ENCODE measurements at places on chromosomes 4 and X.

DNA sequence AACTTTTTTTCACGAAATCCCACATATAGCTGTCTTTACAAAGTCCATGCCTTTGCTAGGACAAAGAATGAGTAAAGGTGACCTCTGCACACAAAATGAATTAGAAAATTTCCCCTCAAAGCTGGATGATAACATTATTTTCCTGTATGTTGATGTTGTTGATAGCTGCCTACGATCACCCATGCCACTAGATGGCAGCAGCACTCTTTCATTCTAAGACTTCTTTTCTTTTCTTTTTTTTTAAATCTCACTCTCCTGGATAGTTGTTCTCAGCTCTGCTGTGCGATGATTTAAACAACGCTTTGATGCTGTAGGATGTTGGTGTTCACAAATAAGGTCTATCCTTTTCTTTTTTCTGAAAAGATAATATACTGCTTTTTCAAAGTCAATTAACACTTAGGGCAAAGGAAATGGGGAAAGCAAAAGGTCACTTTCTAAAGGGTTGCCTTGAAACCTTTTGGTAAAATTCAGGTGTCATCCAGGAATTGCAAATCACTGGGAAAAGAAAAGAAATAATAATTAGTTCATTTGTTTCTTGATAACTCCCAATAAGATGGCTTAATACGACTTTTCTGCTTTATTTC lies 266.8 kb downstream of the C4orf33 start:
- peak; percentile 25 for DNase-seq

GRCh38 chr4:145186729-145187128 lies 6.3 kb upstream of the OTUD4 start:
- no peak for DNase-seq

DNA sequence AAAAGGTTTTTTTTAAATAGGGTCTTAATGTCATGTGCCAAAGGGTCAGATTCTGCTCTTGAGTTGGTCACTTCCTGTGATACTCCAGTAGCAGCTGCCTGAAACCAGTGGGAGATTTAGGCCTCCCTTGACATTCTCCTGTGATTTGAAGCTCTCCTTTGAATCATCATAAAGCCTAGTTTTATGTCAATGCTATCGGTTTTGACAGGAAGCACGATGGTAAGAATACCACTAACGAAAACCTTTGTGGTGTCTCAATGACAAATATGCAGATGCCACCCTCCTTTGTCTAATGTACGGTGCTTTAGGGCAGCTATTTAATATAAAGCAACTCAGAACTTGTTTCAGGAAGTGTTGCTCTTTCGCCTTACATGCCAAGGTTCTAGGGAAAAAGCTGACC lies 44.2 kb downstream of the CCNI start:
- no peak for DNase-seq

GRCh38 chrX:122943918-122944317 lies 240.2 kb upstream of the GRIA3 start:
- peak; percentile 33 for DNase-seq

- no peak for DNase-seq
Observed at GRCh38 chr4:4608214-4608537, 66.3 kb upstream of the STX18 start.

DNA sequence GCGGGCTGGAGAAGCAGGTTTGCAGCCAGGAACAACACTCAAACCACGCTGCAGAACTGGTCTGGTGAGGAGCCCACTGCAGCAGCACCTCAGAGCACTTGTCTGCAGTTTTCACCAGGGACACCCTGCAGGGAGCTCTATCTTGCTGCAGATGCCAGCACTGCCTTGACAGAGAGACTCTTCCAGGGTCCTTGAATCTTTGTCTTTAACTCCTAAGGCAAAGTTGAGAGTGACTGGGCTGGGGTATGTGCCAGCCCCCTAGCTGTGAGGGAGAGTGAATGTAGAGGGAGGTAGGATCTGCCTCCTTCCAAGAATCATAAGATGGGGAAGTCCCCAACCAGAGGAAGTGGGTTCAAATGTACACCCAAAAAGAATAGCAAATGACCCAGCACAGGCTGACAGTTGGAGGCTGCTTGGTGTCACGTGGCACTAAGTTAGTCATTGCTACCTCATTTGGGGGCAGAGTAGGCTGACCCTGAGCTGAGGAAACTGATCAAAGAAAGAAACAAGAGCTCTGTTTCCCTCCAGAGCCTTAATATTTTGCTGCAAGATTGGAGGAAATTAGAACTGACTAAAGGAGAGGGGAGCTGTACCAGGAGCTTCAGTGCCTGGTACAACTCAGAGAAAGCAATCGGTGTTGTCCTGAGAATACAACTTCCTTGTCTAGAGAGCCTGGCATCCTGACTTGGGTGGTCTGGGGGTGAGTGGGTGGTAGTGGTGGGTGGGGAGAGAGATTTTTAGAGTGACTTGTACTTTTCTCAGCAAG lies 28.2 kb upstream of the HUWE1 start:
- DNase-seq = no peak

GRCh38 chr4:83664071-83664470 lies 128.2 kb downstream of the GPAT3 start:
- DNase-seq = no peak

- DNase-seq = no peak
Observed at GRCh38 chr4:25779021-25779420, 83.8 kb downstream of the SEL1L3 start.

DNA sequence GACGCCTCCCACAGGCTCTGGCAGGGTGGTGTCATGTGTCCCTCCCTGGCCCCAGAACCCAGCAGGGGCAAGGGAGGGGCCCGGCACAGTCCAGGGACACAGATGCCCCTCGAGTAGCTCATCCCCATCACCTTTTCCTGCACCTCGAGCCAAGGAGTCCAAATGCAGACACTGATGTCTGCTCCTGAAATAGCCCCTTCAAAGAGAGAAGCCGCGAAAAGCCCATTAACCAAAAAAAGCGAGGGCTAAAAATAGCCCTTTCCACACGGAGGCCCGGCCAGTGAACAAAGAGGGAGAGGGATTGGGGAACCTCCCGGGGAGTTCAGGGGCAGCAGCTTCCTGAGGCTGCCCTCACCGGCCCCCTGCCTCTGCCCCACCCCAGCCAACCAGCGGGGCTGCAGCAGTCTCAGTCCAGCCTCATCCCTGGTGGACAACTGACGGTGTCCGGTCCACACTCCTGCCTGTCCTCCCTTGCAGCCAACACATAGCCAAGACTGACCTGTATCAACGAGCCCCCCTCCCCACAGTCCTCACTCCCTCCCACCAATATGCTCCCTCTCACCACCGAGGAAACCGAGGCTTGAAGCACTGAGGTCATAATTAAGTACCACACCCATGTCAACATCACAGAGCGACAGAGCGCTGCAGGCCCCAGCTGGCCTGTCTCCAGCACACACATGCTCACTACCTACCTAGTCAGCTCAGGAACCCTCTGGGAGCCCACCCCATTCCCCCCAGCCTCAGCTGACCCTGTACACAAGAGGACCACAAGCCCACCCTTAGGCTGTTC lies 23.9 kb downstream of the WDR1 start:
- no peak for DNase-seq

DNA sequence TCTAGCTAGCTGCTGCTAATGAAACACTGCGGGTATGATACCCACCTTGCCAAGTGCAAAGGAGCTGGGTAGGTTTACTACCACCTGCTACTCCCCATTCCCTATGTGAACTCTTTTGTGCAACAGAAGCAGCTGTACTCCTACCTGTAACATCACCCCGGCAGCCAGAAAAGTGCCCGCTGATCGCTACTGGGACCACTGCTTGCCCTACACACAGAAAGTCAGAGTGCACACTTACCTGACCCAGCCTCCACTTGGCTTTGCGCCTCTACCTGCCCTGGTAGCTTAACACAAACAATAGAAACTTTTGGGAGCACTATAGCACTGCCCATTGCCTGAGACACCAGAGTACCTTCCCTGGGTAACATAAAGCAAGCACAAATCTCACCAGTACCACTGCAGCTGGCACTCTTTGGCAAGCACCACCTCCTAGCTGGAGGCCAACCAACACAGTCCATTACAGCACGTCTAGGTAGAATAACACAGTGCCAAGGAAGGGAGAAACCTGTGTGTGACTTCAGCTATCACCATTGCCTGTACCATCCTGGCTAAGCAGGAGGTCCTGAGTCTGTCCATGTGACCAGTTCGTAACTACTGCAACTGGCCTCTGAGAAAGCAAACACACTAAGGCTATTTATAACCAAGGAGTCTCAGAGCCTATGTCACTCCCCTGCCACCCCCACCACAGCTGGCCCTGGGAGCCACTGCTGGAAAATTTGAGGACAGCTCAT lies 80.1 kb downstream of the CENPC start:
- DNase-seq = no peak

DNA sequence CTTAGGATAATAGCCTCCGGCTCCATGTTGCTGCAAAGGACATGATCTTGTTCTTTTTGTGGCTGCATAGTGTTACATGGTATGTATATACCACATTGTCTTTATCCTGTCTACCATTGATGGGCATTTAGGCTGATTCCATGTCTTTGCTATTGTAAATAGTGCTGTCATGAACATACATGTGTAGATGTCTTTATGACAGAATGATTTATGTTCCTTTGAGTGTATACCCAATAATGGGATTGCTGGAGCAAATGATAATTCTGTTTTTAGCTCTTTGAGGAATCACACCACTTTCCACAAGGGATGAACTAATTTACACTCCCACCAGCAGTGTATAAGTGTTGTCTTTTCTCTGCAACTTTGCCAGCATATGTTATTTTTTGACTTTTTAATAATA lies 4.6 kb downstream of the RAB33B start:
- no peak for DNase-seq

GRCh38 chrX:15217161-15217560 lies 52.7 kb downstream of the ASB9 start:
- DNase-seq = no peak

GRCh38 chr4:7744142-7744804 lies 195.4 kb downstream of the AFAP1 start:
- DNase-seq = no peak

DNA sequence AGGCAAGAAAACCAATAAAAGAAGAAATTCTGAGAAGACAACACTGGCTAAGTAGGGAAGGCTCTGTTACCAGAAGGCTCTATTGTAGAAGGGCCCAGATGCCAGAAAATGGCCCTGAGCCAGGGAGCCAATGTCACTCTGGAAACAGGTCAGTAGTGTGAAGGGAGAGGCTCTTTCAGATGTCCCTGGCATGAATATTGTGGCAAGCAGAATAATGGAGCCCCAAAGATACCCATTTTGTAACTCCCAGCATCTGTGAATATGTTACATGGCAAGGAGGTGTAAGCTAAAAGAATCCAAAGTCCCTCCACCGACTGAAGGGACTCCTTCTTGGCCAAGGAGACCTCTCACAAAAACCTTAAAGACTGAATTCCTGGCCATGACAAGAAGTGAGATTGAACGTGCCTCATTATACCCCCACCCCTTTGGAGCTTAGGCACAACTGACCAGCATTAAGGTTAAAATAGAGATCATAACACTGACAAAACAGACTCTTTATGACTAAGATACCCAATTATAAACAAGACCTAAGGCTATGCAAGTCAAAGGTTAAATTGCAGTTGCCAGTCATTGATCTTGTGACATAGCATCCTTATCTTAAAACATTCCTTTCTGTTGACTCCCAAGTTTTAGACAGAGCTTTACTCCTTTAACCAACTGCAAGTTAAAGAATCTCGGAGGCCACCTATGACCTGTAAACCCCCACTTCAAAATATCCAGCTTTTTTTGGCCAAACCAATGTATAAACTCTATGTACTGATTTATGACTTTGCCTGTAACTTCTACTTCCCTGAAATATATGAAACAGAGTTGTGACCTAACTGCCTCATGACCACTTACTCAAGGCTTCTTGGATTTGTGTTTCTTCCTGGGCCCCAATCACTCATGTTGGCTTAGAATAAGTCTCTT lies 42.2 kb upstream of the SMIM10 start:
- DNase-seq = peak; percentile 37

GRCh38 chr4:156575430-156576073 lies 396.0 kb downstream of the PDGFC start:
- DNase-seq = no peak

DNA sequence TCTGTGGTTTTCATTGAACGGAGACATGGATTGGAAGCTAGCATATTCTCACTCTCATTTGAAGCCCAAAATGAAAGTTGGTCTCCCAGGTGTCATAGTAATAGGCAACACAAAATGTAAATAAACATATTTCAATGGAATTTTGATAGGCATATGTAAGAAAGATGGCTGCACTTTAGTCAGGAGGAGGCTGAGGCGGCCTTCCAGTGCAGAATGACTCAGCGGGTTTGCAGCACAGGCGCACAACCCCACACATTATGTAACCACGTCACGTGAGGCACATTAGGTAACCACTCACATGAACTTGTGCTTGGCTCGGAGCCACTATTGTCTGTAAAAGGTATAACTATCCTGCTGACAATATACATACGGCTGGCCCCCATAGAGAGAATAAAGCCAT lies 381.7 kb downstream of the GPAT3 start:
- no peak for DNase-seq

DNA sequence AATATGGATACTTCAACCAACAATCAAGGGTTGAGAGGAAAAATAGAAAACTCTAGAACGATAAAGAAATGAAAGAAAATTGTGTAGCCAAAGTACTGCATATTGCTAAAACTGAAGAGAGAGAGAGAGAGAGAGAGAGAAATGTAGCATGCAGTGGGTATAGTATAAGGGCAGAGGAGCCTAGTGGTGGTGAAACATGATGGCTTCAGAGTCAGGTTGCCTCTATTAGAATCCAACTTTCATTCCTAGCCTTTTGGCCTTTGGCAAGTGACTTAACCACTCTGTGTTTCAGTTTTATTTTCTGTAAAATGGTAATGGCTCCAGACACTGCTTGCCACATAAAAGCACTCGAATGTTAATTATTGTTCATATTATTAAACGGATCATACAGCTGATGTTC lies 71.2 kb upstream of the NAF1 start:
- no peak for DNase-seq

DNA sequence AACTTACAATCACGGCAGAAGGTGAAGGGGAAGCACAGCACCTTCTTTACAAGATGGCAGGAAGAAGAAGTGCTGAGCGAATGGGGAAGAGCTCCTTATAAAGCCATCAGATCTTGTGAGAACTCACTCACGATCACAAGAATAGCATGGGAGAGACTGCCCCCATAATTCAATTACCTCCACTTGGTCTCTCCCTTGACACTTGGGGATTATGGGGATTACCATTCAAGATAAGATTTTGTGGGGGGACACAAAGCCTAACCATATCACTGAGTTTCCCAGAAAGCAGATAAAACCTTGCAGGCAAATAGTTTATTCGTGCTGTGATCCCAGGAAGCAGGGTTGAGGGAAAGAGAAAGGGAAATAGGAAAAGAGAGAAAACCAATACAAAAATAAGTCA lies 69.0 kb upstream of the GYPA start:
- no peak for DNase-seq

GRCh38 chr4:84501202-84501503 lies 2.1 kb upstream of the NKX6-1 start:
- no peak for DNase-seq

GRCh38 chr4:168766604-168767316 lies 243.3 kb downstream of the CBR4 start:
- peak; percentile 38 for DNase-seq

GRCh38 chrX:30904186-30904585 lies 15.1 kb upstream of the TAB3 start:
- no peak for DNase-seq

GRCh38 chr4:124902001-124902515 lies 189.5 kb upstream of the ANKRD50 start:
- DNase-seq = no peak

GRCh38 chrX:43313035-43313434 lies 343.1 kb upstream of the MAOA start:
- DNase-seq = no peak

- DNase-seq = no peak
Observed at GRCh38 chr4:76687746-76688448, 210.0 kb downstream of the SOWAHB start.

- DNase-seq = no peak
Observed at GRCh38 chr4:162706051-162706450, 460.6 kb downstream of the NAF1 start.

Measured in AG09309 (cell line).